ENCODE measurements at places on chromosomes 11 and 22.

DNA sequence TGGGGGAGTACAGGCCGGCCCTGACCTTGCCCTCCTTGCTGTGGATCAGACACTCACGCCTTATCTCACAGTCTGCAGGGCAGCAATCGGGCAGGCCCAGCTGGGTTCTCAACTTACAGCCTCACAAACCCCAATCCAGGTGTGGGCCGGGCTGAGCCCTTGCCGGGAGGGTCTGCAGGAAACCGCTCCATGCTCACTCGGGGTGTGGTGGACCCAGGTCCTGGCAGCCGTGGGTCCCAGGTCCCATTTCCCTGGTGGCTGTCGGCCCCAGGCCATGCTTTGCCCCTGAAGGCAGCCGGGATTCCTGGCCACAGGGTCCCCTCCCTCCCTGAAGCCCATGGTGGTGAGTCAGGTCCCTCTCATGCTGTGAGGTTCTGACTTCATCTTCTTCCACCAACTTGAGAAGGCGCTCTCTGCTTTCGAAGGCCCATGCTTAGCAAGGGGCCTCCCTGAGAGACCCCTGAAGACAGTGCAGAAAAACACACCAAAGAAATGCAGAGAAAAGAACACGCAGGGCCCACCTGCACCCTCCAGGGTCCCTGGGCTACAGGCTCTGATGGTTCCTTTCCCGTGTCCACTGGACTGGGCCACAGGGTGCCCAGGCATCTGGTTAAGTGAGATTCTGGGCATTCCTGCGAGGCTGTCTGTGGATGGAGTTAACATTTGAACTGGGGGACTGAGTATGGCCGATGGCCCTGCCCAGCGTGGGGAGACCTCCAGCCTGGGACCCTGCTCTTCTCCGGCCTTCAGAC lies 588.2 kb downstream of the BRD1 start:
- no peak for DNase-seq

GRCh38 chr11:125464666-125465065 lies 31.4 kb downstream of the FEZ1 start:
- DNase-seq, result no peak

GRCh38 chr11:124760205-124760652 lies 1.9 kb downstream of the ESAM start:
- no peak for DNase-seq

DNA sequence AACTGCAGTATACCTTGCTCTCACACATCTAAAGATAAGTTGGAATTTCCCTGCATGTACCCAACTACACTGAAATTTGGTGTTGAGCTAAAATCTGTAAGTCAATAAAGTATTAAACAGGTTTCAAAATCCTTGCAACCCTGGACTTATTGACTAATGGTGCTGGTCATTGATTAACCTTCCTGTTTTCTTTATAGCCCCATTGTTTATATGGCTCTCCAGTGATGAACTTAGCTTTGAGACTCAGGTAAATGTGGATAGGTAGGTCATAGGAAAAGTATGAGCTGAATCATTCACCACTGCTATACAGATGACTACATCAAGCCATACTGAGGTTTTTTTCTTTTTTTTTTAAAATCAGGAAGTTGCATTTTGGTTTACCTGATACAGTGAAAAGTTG lies 132.7 kb downstream of the FAT3 start:
- DNase-seq, result no peak

DNA sequence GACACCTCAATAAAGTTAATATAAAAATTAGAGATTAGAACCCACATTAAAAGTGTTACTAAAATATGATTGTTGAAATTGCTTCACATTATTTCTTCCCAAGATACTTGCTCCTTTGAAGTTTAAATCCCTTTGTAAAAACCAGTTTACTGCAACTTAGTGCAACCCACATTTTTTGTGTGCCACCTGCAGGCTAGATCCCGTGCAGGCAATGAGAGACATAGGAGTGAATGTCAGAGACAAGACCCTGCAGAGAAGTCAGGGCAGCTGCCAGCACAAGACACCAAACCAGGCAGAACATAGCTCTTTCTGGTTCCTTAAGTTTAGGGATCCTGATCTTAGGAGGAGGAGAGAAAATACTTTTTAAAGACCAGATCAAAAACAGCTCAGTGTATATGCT lies 142.8 kb upstream of the MTNR1B start:
- no peak for DNase-seq

DNA sequence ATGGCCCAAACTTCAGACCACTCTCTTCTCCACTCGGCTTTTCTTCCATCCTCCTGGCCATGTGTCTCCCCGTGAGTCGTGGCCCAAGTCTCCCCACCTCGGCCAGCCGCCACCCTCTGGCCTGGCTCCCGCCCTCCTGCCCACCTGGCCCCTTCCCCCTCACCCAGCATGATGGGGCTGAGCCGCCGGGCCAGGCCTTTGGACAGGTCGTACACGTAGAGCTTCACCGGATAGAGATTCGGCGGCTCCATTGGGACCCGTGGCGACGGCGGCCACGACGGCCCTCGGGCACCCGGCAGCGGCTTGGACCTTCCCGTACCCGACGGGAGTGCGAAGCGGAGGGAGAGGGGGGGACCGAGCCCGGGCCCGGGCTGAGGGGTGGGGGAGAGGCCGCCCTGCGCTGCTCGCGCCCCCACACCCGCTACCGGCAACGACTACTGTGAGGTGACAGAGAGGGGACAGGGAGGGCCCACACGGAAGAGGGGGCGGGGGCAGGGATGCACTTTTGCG lies at the start of gene DESI1:
DESI1 (minus strand) TSS at position 455 of the 510 bp plus-strand sequence; CDS start at position 251, 204 bp downstream.
- DNase-seq, result no peak

- no peak for DNase-seq
These were observed 365.0 kb downstream of the ETS1 start for GRCh38 chr11:128222245-128222884.

- DNase-seq, result no peak
These were observed 75.2 kb upstream of the KIRREL3 start for GRCh38 chr11:127075758-127076157.

DNA sequence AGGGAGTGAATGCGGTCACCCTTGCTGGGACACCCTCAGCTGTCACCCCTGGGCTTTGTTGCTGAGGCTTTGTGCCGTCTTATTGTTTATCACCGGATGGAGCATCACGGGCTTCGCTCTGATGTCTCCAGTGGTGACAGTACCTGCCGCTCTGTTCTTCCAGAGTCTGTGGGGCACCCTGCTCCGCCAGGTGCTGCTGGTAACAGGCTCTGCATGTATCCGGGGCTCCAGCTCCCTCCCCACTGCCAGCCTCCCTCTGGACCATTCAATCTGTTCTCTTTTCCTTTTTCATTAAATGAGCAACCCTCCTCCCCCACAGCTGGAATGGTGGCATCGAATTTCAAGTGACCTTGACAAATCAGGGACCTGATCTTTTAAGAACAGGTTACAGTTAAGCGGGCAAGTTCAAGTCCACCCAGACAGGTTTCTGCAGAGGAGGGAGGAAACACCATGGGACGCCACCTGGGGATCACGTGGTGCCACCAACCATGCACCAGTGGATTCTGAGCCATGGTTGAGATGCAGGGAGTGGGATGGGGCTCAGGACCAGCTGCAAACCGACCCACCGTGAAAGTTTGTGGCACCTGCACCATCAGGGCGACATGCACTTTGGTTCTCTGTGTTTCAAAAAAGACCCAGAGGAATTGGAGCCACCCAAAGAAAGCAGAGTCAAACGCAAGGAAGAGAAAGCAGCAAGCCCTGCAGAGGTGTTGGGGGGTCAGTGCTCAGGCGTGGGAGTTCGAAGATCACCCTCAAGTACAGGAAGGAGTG lies 89.3 kb downstream of the BCR start:
- no peak for DNase-seq

- peak; percentile 86 for DNase-seq
These were observed at the start of gene CCND1 for GRCh38 chr11:69640995-69641581. TSS of gene CCND1 (plus strand) at chr11:69641156. CDS start at chr11:69641314, 158 bp downstream.

GRCh38 chr11:64484191-64485022 lies 106.6 kb upstream of the SLC22A12 start:
- DNase-seq, result no peak

DNA sequence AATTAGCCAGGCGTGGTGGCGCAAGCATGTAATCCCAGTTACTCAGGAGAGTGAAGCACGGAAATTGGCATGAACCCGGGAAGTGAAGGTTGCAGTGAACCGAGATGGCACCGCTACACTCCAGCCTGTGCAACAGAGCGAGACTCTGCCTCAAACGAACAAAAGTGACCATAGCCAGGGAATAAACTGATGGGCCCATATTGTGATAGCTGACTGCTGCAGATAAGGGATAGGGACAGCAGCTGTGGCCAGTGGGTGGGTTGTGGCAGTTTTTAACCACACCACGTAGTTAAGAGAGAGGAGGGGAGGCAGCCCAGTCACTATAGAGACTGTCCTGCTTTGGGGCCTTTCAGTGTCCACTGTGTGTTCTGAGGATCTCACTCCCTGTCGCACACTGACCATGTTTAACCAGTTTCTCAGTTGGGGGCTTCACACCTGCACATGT lies 58.9 kb downstream of the PISD start:
- DNase-seq, result no peak

- no peak for DNase-seq
These were observed 16.4 kb downstream of the PRR5 start for GRCh38 chr22:44718418-44718817.

DNA sequence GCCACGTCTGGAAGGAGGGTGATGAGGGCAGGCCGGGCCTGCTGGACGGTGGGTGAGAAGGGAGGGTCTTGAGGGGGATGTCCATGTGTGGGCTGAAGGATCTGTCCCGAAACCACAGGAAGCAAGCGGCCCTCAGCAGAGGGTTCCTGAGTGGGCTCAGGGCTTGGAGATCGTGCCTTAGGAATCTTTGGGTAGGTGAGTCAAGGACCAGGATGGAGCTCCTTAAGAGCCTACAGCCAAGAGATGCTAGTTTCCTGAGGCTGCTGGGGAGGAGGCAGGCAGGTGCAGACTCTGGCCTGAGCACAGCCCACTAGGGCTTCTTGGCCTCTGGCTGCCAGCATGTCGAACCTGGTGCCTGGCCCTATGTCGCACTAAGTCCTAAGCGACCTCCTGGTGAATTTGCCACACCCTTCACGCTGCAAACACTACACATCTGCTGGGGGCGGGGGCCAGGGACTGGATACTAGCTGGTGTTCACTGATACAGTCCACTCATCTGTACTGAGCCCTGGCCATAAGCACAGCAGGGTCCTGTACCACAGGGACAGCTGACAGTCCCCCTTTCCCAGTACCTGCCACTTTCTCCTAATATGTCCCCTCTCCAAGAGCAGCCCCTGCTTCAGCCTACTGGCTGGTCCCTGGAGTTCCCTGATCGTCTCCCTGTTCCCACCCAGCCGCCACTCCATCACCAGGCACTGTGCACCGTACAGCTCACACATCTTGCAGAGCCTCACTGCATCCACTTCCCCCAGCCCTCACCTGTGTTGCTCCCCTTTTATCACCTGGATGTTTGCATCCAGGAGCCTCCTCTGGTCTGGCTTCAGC lies 19.5 kb downstream of the GNAZ start:
- DNase-seq, result no peak

DNA sequence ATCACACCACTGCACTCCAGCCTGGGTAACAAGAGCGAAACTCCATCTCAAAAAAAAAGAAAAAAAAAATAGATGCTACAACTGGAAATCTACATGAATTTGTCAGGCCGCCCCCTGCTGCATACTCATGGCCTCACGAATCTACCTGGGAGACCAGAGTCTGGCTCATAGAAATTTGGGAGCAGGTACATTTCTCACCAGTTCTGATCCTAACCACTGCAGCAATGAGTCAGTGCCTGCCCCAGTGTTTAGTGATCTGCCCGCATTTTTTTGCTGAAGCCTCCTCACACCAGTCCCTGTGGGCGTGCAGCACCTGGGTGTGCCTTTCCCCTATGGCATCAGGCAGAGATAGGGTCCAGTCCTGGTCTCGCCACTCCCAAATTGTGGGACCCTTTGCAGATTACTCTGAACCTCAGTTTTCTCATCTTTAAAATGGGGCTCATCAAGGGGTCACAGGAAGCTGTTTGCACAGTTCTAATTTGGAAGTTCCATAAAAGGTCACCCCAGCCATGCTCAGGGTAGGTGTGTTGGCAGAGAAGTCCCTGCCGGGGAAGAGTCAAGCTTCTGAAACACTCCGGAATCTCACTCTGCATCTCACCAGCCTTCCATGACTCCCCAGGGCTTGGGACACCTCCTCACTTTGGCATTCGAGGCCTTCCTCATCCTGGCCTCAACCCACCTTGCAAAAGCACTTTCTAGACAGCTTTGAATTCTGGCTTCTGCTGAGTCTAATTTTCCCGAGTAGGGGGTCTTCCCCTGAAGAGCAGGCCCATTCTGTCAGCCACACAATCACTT lies 39.3 kb upstream of the LINC01488 start:
- peak; percentile 28 for DNase-seq

GRCh38 chr22:27865496-27865895 lies 53.6 kb downstream of the PITPNB start:
- DNase-seq, result no peak

DNA sequence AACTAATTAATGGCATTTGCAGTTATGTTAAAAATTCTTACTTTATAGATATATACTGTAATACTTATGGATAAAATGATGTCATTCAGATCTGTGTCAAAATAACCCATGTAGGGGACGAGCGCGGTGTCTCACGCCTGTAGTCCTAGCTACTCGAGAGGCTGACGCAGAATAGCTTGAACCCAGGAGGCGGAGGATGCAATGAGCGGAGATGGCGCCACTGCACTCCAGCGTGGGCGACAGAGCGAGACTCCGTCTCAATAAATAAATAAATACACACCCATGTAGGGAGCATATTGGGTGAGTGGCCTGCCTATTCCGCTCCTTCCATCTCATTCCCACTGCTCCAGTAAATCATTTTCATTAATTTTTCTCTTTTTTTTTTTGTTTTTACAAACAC lies 7.1 kb downstream of the SNU13 start:
- DNase-seq, result no peak

- DNase-seq, result no peak
These were observed 7.4 kb downstream of the PTPRJ start for GRCh38 chr11:47987781-47988180.

GRCh38 chr22:27336151-27337090 lies 465.1 kb downstream of the MN1 start:
- DNase-seq, result no peak

DNA sequence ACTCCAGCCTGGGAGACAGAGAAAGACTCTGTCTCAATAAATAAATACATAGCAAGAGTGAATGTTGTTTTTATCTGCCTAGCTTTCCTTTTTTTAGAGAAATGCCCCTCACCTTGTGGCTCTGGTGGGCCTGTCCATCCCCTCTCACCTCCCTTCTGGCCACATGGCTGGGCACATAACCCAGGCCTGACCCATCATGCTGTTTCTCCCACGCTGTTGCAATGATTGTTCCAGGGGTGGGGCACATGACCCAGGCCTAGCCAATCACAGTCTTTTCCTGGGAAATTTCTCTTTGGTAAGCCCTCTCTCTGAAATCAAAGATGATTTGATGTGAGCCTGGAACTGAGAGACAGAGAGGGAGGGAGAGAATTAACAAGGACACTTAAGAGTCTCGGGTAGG lies 5.5 kb upstream of the CYTH4 start:
- DNase-seq, result peak; percentile 16

DNA sequence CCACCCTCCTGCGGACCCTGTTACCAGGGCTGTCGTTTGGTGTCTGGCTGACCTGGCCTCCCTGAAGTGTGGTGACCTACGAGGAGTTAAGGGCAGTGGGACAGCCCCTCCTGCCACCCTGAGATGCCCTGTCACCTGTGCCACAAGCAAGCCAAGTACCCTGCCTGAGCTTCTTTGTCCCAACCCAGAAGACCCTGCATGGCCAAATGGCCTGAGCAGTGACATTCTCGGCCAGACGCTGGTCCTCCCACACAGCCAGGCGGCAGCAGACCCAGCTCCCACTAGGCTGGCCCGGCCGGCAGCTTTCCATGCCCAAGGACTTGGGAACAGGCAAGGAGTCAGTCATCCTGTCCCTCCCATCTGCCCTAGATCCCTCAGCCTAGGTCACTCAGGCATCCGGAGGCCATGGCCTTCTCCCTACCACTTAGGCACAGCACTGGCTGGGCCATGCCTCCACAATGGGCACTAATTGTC lies 7.6 kb downstream of the ARVCF start:
- no peak for DNase-seq

- no peak for DNase-seq
These were observed 112.2 kb downstream of the MTNR1B start for GRCh38 chr11:93081694-93082093.

Measured in NCI-H226 (cell line).